ENCODE measurements at places on chromosomes 2 and 18.

DNA sequence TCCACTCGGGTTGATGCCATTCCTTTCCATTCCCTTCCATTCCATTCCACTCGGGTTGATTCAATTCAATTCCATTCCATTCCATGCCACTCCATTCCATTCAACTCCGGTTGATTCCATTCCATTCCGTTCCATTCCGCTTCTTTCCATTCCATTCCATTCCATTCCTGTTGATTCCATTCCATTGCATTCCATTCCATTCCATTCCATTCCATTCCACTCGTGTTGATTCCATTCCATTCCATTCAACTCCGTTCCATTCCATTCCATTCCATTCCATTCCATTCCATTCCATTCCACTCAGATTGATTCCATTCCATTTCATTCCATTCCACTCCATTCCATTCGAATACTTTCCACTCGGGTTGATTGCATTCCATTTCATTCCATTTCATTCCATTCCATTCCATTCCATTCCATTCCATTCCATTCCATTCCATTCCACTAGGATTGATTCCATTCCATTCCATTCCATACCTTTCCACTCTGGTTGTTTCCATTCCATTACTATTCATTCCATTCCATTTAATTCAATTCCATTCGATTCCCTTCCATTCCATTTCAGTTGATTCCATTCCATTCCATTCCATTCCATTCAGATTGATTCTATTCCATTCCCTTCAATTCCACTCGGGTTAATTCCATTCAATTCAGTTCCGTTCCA is 1141.8 kb downstream of the RPIA start:
- DNase-seq, result no peak

DNA sequence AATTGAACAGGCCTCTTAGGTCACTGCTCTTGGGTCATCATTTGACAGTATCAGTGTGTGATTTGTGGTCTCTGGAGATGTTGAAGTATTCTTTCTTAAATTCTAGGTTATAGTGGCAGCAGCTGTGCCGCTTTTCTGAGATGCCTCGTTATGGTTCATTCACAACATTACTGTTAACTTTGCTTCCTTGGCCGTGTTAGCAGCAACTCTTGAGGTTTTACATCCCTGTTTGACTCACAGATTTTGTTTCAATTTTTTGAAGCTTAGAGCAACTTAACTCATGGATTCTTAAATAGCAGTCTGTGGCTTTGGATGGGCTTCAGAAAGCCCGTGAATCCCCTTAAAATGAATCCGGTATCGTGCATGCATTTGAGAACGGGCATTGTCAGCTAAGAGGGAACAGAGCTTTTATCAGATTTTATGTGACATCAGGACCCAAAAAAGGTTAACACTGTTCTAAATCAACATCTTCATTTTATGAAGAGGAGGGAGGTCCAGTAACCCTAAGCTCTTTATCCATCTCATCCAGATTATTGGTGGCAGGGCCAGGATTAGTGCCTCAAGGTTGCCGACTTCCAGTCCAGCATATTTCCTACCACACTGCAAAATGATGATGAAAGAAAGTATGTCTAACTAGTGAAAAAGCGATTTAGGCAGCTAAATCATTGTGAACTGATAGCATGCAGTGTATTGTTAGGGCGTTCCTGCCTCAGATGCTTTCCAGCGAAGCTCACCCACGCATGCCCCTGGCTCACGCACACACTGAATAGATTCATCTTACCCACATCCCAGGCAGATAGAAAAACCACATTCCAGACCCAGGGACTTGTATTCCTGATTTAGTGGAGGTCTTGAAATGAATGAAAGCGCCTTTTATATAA is 5.1 kb downstream of the TRIB2 start:
- no peak for DNase-seq

DNA sequence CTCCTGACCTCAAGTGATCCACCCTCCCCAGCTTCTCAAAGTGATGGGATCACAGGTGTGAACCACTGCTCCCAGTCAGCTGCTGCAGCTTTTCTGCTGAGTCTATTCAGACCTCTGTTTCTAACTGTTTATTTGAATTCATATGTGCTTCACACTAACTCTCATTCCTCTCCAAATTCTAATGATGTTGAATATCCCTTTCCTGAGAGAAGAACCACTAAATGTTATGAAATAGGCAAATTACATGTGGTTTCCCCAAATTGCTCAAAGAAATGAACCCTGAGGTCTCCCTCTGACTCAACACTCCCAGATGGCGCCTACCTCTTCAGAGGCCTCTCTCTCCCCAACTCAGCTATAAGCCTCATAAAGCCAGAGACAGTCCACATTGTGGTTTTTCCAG is 98.6 kb downstream of the IRS1 start:
- peak; percentile 80 for DNase-seq

DNA sequence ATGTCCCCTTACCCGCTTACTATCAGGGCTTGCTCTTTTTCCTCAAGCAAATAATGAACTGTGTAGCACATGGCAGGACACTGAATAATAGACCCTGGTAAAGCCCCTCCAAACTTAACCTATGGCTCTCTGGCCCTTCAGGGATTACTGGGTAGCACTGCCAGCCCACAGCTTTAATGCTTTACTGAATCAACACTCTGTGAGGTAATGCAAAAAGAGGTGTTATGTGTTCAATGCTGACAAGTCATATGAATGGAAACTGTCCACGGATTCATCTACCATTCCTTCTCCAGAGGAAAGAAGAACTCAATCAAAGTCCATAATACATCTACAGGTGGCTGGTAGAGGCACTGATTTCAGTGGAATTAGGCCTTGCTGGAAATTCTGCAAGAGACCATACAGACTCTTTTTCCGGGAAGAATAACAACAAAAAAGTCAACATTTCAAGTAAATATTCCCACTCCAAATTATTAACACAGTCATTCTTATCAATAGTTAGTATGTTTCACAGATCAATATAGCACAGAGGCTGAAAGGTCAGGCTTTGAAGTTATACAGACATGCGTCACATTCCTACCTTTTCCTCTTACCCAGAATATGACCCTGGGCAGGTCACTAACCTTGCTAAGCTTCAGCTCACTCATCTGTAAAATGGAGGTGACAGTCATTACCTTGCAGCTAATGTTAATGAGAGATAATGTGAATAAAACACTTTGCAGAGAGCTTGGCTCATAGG is 13.8 kb upstream of the MYOM1 start:
- no peak for DNase-seq

DNA sequence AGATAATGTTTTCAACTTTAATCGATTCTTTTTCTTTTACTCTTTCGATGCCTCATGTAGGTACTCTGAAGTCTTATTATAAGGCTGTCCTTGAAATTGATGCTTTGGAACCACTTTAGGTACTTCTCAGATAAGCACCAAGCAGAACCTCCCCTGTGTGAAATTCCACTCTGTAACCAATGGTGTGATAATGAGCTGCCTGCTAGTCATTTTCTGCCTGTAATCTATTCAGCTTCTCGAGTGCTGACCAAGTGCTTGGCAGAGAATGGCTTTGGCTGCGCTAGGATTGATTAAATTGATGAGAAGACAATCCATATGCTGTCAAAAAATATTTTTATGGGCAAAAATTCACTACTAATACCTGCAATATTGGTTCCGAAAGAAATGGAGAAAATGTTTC is 132.1 kb upstream of the STON1 start:
- no peak for DNase-seq

Measured in ELR (cell line).